Lung (tissue), 17 donors: ENCODE measurements at places on chromosomes 11 and 22. TPM values are rescaled to one million over a fixed set of nuclear protein-coding genes. Genes with fewer than 3 reads are reported as not detected.

- DNase-seq: no peak
These were observed 10.6 kb upstream of the CCDC83 start for GRCh38 chr11:85844439-85845123.

GRCh38 chr11:122100756-122101080 lies 15.3 kb downstream of the BLID start:
- DNase-seq: peak; percentile 50

- no peak for DNase-seq
These were observed 15.5 kb downstream of the RHBDD3 start for GRCh38 chr22:29251981-29252911.

The KDM4D gene
- total RNA-seq: 0.89 TPM

The ZNF70 gene
- 6.9 TPM for total RNA-seq
